Stimulated activated CD4-positive, alpha-beta T cell treated with anti-CD3 and anti-CD28 coated beads, Interleukin-15, amount 100 ng/mL, for 1 hour (primary cell): ENCODE measurements at places on chromosomes 6 and 20.

- no peak for DNase-seq
Observed at GRCh38 chr6:8073758-8074157, 9.6 kb upstream of the BLOC1S5 start.

GRCh38 chr6:145214570-145214969, 520.8 kb downstream of the EPM2A start:
- DNase-seq = no peak

GRCh38 chr6:123806561-123806960, 2.9 kb downstream of the NKAIN2 start:
- DNase-seq = no peak

DNA sequence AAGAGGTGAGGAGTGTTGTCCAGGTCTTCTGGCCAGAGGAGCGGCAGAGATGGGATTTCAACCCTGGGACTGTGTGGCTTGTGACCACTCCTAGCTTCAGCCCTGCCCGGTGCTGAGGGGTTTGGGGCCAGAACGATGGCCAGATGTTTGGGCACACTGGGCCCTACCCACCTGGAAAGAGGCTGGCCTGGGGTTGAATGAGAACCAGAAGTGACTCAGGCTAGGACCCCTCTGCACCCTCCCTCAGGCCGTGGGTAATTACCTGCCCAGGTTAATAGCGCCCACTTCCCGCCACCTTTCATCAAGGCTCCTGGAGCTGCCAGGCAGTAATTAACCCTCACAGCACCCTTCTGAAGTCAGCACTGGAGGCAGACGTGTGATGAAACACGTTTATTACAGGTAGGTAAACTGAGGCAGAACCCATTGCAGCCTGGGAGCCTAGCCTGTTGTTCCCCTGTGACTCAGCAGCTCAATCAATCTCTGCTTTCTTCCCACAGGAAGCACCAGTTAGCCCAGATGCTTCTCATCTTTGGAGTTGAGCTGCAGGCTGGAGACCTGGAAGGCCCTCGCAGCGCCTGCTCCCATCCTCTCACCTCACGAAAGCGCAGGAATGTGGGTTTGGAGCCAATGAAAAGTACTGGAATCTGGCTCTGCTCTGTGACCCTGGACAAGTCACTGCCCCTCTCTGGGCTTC, 120.8 kb downstream of the CEBPB start:
- no peak for DNase-seq

DNA sequence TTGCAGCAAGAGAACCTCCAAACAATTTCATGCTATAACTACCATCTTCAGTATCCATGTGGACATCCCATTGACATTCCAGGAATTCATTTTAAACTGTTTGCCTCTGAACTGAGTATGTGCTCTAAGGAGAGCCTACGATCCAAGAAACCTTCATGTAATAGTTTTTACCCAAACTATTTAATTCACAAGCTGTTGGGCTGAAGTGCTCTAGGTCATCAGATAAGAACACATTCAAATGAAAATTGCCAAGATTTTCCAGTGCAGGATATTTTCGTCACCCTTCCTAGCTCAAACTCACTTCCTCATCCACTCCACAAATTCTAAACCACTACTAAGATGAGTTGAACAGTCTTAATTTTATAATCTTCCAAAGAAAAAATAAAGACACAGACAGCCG, 12.8 kb downstream of the RSPO3 start:
- DNase-seq = no peak

DNA sequence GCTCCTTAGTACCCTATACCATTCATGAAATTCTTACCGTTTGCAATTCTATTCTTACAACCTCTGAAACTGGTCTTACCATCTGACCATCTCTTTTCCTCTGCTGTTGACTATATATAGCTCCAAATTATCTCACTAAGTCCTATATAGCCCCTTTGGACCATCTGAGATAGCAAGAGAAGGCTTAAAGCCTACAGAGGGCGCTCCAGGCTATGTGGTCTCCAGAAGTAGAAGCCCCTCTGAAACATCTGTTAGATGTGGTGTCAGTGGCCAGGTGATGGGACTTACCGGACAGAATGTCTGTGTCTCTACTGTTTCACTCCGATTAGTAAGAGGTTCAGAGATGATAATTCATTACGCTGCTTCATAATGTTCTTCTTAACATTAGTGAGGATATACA, 140.7 kb upstream of the BMP2 start:
- no peak for DNase-seq

DNA sequence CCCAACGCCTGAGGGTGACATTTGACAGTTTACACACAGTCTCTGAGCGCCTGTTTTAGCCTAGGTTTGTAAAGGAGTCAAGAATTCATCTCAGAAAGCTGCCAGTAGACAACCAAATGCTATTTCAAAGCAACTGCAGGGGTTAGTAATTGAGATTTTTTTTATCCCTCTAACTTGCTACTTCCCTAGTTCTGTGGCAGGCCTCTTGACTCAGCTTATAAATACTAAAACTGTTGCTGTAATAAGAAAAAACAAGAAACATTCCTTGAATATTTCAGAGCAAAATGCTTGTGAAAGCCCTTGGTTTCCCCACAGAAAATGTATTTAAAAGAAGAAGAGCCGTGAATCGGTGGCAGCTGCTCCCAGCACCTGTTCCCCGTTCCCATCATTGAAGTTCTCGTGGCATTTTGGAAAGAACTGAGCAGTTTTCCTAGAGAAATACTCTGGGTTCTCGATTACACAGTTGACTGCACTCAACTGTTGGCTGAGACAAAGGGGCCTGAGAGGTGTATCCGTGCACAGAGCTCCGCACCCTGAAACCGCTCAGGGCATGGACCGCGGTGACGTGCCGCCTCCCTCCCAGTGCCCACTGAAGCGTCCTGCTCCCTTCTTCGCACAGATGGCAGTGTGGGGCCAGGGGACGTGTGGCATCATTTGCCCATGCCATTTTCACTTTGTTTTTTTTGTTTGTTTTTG, 20.9 kb downstream of the DLL1 start:
- DNase-seq = no peak

- DNase-seq = no peak
Observed at GRCh38 chr6:99434702-99435530, 9.8 kb upstream of the PNISR start.

- DNase-seq = no peak
Observed at GRCh38 chr6:84524636-84525035, 239.8 kb downstream of the TBX18 start.

DNA sequence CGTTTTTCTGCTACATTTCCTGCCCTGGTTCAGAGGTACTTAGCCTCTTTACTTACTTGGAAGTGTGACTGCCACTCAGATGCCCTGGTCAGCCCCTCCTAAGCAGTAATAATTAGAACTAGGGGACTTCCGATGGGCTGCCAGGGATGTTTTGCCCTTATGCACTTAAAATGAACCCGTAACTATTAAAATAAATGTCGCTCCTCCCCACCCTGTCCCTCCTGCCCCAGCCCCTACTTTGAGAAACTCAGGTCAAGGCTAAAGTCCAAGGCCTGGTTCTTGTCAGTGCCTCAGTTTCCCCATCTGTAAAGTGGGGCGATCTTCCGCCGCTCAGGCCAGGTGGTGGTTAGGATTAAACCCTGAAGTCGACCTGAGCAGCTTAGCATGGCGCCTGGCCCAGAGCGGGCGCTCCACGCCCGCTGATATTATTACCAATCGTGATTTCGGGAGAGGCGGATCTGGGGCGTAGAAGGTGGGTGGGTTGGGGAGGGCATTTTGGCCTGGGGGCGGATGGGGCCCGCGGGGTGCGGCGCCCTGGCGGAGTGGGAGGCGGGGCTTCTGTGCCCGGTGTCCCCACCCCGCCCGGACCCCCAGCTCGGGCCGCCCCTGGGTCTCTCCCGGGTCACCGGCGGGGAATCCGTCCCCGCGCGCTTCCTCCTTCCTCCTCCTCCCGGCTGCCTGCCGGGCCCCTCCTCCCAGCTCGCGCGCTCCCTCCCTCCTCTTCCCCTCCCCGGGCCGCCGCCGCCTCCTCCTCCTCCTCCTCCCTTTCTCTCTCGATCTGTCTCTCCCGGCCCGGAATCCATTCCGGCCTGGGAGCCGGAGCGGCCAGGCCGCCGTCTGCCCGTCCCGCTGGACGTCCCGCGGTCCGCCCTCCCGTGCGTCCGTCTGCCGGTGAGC, at the start of gene SRC:
Gene SRC, plus strand, starts transcription at position 802 of the 897 bp plus-strand sequence. CDS start 38,014 bp downstream, outside the sequence.
- no peak for DNase-seq

DNA sequence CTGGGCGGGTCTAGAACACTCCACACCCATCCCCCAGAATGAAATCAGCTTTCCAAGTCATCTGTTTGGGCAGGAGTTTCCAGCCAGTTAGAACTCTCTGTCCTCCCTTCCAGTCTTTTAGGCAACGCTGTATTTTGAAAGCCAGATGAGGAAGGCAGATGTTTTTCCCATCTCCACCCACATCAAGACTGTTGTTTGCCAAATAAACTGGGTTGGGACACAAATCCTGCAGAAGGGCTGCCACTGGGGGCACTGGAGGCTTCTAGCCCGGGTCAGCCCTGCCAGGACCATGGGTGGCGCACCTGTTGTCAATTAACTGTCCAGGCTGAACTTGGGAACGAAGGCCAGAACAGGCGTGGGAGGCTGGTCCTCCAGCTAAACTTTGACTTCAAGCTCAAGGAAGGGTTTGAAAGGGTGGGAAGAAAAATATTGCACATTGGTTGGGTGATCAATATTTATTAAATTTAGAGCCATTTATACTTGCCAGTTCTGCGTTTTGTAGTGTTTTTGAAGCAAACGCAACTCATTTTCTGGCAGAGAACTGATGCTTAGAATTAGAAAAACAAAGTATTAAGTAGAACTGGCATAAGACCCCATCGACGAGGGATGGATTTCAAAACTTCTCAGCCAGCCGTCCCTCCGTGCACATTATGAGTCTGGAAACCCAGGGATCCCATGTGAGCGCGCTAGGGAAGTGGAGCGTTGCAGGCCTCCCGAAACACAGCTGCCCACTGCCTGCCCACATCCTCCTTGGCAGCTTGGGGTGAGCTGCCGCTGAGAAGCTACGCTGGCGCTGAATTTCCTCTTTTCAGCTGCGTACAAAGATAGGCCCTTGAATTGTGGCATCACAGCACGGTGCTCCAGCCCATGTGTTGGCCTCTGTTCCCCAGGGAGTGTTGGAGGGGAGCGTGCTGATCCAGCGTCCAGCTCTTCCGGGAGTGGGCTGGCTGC, 297.4 kb downstream of the QKI start:
- DNase-seq = no peak

GRCh38 chr20:56461576-56461975, 6.9 kb upstream of the RTF2 start:
- no peak for DNase-seq

DNA sequence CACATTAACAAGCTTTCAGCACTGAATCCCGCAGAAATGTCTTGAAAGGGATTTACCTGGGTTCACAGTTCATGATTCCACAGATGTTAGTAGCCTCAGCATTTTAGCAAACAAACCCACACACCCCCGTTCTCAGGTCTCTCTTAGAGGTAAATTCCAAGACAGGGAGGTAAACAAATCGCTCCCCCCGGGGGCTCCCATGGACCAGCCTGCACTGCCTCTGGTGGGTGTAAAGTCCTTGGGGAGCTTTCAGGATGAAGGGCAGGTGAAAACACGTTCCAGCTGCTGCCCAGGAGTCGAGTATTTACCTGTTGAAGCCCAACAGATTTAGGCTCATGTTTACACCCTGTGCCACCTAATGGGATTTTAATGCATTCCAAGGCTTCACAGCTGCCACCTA, 187.0 kb upstream of the FOXQ1 start:
- no peak for DNase-seq

DNA sequence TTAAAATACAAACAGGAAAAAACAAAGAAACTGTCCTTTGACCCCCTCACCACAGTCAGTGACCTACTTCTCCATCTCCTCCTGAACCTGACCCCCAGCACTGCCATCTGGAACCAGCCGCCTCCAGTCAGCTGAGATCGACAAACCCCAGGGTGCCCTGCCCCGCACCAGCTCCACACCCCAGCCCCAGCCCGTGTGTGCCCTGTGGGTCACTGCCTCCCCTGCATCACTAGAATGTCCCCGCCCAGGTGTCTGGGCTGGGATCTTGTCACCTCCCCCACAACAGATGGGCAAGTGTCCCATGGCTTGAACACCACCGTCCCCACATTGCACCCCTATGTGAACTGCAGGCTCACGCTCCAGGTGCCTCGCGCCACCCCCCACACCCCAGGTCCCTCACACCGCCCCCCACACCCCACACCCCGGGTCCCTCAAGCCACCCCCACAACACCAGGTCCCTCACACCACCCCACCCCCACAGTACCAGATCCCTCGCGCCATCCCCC, 13.3 kb downstream of the TAF4 start:
- no peak for DNase-seq

- DNase-seq = no peak
Observed at GRCh38 chr6:93407186-93407585, 12.2 kb downstream of the EPHA7 start.

DNA sequence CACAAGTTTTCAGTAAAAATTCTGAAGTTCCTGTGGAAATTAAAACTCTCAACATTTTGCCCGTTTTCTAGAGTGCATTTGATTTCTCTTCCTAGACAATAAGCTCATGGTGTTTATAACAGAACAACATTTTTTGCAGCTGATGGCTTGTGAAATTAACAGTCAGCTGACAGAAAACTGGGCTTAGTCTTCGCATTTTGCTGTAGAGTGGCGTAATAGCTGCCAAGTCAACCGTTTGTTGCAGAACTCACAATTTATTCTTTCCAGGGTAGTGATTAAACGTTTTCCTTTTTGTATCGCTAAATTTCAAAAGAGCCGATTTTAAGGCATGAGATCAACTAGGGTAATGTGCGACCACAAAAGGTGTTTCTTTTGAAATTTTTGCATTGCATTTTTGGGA, 1.4 kb downstream of the SPO11 start:
- DNase-seq = no peak

DNA sequence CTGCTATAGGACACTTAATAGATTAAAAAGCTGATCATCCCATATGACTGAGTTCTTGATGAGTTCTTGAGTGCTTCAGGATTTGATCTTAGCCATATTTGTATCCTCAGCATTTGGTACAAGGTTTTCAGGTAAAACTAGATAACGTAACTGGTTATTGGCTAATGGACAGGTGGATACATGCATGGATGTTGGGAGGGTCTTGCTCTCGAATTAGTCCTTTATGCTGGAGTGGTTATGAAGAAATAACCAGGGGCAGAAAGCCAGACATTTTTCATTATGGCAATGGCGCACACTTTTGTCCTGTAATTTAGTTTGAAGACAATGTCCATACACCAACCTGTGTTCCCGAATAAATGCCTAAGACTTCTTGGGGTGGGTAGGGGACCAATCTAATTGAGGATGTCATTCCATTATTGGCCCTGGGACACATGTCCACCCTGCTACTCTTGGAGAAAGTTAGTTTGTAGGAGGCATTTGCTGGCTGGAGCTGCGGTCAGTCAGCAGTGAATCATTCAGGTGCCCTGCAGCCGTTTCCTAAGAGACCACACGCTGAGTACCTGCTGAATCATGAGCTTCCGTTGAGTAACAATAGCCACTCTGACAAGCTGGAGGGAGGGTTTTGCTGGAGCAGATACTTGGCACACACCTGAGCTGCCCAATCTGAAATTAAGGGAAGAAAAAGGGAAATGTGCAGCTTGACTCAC, 194.4 kb downstream of the FOXA2 start:
- no peak for DNase-seq

GRCh38 chr6:96809119-96809518, 28.2 kb downstream of the GPR63 start:
- DNase-seq = no peak

GRCh38 chr6:108872141-108872557, 23.9 kb downstream of the ARMC2 start:
- no peak for DNase-seq

GRCh38 chr6:169738204-169738975, 13.0 kb downstream of the DYNLT2 start:
- no peak for DNase-seq

GRCh38 chr20:38985060-38985459, 22.9 kb downstream of the DHX35 start:
- DNase-seq = no peak
